ENCODE measurements at places on chromosomes 2 and 18.

DNA sequence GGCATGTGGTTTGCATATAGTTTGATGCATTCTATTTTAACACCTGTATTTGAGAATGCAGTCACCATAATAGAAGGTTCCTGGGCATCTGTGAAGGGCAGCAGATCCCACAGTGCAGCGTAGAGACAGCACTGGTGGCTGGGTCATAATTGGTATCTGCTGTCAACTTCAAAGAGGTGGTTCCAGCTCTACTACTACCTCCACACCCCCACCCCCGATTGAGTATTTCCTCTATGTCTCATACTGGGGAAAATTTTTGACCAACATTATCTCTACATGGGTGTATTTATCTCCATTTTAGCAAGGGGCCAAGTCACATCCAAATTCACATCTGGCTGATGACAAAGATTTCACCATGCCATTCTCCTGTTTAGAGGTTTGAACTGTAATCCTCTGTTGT is 43.0 kb downstream of the TRPM8 start:
- DNase-seq = no peak

GRCh38 chr2:237264480-237265219 is 149.3 kb downstream of the COL6A3 start:
- no peak for DNase-seq

GRCh38 chr2:150885774-150886386 is 375.8 kb downstream of the RBM43 start:
- no peak for DNase-seq

- DNase-seq = no peak
These were observed 15.9 kb upstream of the CPS1 start for GRCh38 chr2:210540471-210540870.

DNA sequence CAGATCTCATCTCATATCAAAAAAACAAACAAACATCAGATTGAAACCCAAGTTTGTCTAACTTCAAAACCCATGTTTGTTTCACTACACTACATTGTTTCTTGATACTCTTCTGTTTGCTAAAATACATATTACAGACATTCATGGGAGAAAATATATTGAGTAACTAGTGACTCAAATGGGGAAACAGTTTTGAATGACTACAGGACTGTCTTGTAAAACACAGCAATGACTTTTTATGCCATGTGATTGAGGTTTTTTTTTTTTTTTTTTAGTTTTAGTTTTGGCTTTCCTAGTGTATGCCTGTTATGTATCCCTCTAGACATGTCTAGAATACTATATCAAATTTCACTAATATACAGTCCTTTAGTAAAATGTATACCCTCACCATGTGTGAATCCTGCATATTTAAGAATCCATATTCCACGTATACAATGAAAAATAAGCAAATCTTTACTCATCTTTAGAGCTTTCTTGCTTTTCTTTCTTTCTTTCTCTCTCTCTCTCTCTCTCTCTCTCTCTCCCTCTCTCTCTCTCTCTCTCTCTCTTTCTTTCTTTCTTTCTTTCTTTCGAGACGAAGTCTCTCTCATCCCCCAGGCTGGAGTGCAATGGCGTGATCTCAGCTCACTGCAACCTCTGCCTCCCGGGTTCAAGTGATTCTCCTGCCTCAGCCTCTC is 46.6 kb upstream of the SERTAD2 start:
- no peak for DNase-seq

DNA sequence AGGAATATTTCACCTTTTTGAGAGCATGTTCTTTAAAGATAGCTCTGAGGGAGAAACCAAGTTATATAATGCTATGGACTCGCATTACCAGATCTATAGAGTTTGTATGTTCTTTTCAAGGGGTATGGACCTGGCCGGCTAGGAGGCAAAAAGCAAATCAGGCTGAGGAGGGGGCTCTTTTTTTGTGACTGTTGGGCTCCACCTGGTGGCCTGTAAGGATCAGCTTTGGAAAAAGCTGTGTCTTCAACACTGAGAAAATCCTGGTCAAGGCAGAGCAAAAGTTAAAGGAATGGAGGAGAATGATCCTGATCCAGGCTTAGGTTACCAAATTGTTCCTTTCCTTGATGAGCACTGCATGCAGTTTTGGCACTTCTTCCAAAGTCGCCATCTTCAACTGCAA is 180.5 kb downstream of the DIS3L2 start:
- peak; percentile 40 for DNase-seq

- DNase-seq = no peak
These were observed 165.1 kb upstream of the NDUFV2 start for GRCh38 chr18:8937160-8938094.

GRCh38 chr2:233059797-233060500 is at the start of gene INPP5D:
Gene INPP5D (plus strand): TSS chr2:233060342. CDS start chr2:233060479, 137 bp downstream.
- peak; percentile 55 for DNase-seq

DNA sequence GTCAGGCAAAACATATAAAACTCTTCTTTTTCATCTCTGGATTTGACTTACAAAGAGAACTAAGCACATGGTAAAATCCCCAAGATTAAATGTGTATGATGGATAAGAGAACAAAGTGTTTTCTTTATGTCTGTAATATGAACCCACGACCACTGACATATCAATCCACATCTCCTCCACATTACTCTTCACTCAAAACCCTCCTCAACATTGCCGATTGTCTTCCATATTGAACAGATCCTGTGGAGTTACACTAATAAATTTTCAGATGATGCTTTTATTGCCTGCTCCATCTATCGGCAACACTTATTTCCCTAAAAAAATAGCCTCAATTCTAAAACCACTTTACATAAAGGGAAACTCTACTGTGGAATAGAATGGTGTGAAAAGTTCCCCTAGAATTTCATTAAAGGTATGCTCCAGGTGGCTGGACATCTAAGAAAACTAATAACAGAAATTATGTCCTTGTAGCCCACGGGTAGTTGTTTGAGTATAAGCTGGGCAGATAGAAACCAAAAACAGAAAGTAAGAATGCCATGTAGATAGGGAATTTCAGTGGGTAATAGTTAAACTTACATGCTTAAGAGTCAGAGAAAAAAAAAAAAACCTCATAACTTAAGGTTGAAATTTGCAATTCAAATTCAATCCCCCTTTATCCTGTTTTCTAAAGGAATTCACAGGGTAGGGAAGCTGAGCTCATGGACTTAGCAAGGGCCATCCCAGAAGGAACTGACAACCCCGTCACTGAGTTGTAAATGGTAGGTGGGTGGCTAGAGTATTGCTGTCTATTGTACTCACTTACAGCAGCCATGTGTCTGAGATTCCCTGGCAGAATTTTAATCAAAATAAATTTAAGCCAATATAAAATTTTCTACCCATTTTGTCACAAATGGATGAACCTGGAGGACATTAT is 305.4 kb upstream of the LYPD1 start:
- no peak for DNase-seq

- DNase-seq = no peak
These were observed 23.5 kb upstream of the C1GALT1C1L start for GRCh38 chr2:43699761-43700160.

- DNase-seq = no peak
These were observed 13.2 kb downstream of the BMP10 start for GRCh38 chr2:68857855-68858456.

- DNase-seq = peak; percentile 26
These were observed 32.8 kb downstream of the TTC32 start for GRCh38 chr2:19868701-19869580.

Measured in adrenal gland (tissue), 19 donors.